ENCODE measurements at places on chromosomes 5 and 9.

DNA sequence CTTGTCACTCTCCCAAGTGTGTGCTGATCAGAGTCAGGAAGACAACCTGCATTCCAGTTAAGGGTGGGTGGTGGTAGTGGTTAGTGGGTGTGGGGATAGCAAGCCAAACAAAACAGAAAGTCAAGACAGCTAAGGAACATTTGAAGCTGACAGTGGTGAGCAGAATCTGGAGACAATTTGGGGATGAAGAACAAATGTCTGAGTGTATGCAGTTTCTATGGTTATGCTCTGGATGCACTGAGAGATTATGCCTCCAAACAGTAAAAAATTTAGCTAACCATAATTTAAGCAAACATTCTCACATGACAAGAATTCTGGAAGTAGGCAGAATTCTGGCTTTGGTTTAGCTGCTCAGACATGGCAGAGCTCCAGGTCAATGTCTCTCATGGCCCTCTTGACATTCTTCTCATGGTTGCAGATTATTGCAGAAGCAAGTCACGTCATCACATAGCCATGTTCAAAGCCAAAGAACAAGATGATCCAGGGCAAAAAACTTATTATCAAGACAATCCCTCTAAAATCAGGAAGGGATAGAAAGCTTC is 148.7 kb downstream of the LURAP1L start:
- DNase-seq, result peak; percentile 97

GRCh38 chr9:98326459-98327248 is 71.2 kb upstream of the TBC1D2 start:
- no peak for DNase-seq

DNA sequence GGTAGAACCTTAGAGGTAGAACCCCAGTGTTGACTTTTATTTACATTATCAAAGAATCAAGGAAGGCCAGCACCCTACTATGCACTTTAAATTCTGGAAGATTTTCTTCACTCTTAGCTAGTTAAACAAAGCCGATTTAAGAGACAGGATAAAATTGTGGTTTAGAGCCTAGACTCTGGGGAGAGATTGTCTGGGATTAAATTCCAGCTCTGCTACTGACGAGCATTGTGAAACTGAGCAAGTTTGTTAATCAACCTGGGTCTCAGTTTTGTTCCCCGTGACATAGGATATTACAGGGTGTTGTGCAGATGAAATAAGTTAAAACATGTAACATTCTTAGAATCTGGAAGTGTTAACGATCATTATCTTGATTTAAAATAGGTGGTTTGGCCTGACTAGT is 83.5 kb downstream of the FEM1C start:
- no peak for DNase-seq

GRCh38 chr5:175789670-175790069 is 81.7 kb upstream of the CPLX2 start:
- DNase-seq, result no peak

- no peak for DNase-seq
Observed at GRCh38 chr9:118148990-118149389, 444.8 kb downstream of the TLR4 start.

DNA sequence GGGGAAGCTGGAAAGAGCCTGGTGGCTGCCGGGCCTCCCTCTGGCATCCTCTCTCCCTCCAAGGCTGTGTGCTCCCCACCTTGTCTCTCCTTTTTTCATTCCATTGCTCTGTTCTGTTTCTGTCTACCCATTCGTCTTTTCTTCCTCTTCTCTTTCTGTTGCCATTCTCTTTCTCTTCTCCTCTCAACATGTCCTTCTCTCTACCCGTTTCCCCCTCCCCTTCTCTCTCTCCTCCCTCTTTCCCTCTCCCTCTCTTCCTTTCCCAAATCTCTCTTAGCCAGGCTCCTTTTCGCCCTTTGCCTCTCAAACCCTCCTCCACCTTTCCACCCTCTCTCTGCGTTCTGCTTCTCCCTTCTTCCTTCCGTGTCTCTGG is 19.4 kb upstream of the KCNIP1 start:
- no peak for DNase-seq

GRCh38 chr9:129068990-129069861 is 11.7 kb upstream of the DOLPP1 start:
- DNase-seq, result no peak

DNA sequence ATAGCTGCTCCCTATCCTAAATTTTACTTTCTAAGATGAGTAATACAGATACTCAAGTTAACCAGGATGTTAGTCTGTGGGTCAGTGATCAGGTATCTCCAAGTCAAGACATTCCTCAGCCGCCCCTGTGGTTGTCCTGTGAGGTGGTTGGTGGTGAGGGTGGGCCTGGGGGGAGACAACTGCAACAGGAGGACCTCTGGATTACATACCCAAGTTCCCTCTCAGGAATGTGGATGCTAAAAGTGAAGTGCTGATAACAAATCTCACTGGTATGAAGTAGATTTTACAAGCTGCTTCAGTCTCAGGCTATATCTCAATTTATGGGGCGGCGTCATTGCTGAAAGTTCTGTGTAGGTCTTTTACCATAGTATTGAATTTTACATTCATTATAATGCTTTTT is 38.3 kb downstream of the SLC1A3 start:
- DNase-seq, result no peak

GRCh38 chr9:72402744-72403143 is 37.7 kb upstream of the ZFAND5 start:
- no peak for DNase-seq

GRCh38 chr5:144453753-144454152 is 283.1 kb downstream of the KCTD16 start:
- DNase-seq, result no peak

DNA sequence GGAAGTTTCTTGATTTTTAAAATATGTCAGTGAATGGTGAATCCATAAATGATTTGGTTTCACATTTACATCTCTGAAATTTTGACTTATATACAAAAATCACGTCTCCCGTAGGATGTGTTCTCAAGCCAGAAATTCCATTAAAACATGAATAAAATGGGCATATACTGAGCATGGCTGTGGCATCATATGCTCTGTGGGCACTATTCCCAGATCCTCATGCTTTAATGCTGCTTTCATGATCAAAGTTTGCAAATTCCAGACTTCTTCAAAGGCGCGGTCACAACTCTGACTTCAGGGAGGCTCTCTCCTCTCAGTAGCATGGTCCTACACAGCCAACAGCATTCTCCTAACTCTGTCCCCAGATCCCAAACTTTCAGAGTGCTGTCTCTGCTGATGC is 723.2 kb downstream of the TAF11L14 start:
- DNase-seq, result no peak

GRCh38 chr5:50807661-50808060 is 141.2 kb downstream of the PARP8 start:
- DNase-seq, result no peak

- no peak for DNase-seq
Observed at GRCh38 chr5:65969539-65970393, 43.4 kb downstream of the ERBIN start.

DNA sequence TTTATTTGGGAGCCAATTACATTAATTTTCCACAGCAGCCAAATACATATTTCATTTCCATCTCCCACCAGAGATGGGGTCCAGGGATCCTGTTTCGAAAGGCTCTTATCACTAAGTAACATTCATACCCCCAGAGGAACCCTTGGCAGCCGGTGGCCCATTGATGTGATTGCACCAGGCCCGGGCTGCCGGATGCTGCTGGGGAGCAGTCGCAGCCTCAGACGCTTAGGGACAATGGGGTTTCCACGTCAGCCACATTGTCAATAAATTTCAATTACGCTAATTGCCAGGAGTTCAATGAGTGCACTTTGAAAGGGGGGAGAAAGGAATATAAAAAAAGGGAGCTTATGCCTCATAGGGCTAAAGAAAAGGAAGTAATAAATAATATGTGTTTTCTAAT is 478.8 kb upstream of the ADAMTS16 start:
- DNase-seq, result no peak

DNA sequence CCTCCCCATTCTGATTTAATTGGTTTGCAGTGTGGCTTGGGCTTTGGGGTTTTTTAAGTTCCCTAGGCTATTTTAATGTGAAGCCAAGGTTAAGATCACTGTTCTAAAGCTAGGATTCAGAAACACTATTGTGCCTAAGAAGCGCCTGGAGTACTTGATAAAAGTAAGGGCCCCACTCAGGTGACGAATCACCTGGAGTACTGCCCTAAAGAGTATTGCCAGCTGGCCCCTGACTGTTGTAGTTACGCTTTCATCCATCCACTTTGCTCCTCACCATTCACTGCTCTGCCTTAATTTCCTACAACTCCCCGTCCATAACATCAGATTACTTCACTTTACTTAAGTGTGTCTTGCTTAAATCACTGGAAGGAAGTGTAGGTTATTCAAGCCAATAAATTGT is 119.3 kb downstream of the CD180 start:
- DNase-seq, result no peak

GRCh38 chr5:156991714-156992113 is 28.7 kb upstream of the TIMD4 start:
- no peak for DNase-seq

GRCh38 chr5:62717301-62717933 is 138.8 kb downstream of the LRRC70 start:
- no peak for DNase-seq

Measured in AG09319 (cell line).